ENCODE measurements at places on chromosomes 13 and 19.

- DNase-seq, result no peak
These were observed 148.1 kb downstream of the NHLRC3 start for GRCh38 chr13:39186205-39186875.

DNA sequence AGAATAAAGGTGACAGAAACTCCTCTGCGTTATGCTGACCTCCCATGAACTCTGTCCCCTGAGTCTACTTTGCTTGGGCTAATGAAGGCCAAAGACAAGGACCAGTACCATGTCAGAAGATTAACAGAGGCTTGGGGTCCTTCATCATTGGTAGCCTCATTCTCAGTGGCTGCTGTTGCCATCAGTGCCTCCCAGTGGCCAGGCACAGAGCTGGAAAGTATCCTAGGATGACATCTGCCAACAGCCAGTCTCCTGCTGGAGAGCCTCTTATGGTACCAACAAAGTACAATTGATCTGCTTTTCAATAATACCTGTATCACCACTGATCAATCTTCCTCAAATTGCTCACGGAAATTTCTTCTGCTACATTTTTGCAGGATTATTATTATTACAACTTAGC is 281.6 kb downstream of the DNAJC15 start:
- DNase-seq, result no peak

DNA sequence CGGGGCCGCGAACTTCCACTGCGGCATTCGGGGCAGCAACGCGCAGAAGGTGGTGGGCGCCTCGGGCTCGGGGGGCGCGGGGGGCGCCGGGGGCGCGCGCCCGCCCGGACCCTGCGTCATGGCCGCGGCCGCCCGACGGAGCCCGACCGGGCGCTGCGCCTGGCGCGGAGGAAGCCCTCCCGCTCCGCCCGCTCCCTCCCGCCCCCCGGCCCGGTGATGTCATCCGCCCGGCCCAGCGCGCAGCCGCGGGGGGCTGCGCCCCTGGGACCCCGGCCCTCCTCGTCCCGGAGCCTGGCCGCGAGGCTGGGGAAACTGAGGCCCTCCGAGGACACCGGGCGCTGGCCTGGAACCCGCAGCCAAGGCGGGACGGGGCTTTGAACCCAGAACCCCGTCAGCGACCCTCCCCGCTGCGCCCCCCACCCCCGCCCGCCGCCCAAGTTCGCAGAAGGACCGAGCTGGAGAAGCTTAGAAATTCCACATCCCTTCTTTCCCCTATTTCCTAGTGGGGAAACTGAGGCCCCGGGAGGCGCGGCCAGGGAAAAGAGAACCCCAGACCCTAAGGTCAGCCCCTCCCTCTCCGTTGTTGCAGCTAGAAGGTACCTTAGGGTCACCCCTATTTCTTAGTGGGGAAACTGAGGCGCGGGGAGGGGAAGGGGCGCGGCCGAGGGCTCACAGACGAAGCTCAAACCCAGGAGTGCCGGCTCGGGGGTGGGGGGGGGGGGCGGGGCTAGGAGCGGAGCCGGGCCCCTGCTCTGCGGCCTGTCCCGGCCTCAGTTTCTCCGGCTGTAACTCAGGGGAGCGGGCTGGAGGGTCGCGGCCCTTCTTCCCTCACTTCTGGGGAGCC is at the start of gene SHC2:
Gene SHC2 (minus strand): TSS at position 157 of the 844 bp plus-strand sequence. CDS start 37 bp downstream, at position 120.
- no peak for DNase-seq

DNA sequence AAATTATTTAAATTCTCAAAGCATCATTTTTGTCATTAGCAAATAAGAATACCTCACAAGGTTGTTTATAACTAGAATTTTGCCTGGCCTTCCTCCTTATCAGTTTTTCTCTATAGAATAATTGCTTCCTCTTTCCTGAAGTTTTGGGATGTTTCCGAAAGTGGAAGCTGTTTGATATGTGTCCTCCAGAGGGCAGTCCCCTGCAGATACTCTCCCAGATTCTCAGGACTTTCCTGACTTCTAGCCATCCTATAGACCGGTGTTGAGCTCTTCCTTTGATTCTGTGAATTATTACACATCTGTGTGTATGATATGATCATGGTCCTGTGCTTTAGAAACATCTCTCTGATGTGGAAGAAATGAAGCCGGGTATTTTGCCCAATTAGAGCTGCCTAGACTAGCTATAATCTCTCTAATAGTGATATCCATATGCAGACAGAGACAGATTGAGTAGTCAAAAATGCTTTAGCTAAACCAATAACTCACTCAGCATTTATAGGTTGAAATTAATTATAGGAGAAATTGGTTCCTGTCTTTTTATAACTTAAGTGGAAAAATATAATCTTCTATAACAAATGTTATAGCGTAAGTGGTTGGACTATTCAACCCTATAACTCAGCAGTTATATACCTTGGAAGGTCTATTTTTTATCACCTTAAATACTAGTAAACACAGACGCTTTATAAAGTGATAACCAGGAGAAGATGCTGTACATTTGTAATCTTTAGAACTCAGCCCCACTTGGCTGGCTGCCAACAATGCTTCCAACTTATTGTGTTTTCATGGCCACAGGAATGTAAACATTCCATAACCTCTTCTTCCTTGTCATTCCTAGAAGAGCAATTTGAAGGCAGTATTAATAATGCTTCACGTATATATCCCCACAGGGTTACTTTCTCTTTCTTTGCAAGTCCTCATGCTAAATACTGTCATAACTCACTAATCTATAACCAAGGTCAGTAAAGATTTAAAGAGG is 201.0 kb upstream of the RXFP2 start:
- no peak for DNase-seq

- DNase-seq, result no peak
These were observed 1.6 kb downstream of the MEX3D start for GRCh38 chr19:1566392-1567115.

DNA sequence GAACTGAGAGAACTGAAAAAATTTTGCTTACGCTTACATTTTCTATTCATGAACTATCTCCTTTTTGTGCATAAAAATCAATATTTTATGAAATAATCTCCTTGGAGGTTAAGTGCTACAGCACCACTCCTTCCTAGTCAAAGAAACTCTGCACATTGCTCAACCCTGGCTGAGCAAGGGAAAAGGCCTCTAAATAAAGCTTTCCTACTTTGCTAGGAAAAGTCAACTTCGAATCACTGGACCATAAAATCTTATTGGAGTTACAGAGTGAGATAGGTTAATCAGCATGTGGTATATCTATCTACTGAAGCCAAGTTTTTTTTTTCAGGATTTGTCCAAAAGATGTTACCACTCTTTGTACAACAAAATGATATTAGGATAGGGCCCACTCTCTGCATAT is 57.5 kb upstream of the HMGB1 start:
- no peak for DNase-seq

DNA sequence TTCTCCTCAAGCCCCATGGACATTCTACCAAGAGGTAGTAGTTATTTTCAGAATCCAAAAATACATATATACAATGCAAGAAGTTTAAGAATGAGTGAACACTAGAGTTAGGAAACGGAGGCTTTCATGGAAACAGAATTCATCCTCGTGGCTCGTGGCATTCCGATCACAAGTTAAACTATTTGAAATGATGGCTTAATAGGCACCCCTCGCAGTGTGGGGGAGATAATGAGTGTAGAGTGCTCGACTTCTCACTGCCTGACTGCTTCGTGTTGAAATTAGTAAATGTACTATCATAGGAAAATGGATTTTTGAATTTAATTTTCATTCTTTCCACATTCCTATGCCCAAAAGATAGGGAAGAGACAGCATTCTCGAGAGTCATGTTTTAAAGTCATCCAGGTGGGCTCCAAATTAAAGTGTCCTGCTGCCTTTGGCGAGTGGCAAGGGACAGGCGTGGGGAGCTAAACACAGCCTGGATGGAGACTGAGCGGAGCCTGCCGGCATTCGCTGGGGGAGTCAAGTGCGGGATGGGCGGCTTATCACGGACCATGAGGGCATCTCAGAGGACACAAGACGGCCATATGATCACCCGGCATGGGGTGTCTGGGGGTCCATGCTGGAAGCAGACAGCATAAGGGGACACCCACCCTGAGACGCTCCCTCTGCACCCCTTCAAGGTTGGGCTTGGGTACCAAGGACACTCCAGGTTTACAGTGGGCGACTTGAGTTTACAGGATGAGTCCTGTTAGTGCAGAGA is 165.2 kb downstream of the TEX29 start:
- DNase-seq, result no peak

Measured in omental fat pad (tissue), 4 donors.